ENCODE measurements at places on chromosomes 4 and X.

- DNase-seq, result no peak
Measured at GRCh38 chr4:55485821-55486220, 60.9 kb downstream of the CLOCK start.

DNA sequence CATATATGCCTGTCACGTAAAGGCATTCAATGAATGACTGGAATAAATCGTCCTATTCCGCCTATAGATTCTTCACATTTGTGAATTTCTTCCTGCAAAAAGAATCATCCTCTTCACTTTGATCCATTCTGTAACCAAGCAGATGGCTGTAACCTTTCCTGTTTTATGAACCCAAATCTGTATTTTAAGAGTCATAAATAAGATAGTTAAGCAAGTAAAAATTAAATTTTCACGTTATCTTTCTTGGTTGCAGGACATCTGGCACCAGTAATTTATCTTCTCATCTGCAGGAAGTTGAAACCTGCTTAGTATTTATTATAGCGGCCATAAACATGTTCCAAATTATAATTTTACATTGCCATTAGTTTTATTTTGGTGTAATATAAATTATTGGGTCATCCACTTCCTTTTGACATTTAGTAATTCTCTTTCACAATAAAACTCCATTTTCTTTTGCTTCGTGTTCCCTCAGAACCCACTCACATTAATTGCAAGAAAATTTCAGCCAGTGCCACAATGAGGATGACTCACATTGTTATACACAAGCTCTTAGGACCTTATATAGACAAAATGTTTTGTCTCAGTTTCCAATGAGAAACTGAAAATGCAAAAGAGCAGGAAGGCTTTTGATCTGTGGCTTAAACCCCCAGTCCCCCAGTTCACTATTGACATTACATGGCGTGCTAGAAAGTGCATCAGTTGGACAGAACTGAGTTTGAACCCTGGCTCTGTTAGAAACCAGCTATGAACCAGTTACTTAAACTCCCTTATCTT, 51.1 kb downstream of the TMEM156 start:
- peak; percentile 86 for DNase-seq

GRCh38 chr4:41573502-41574001, 35.6 kb downstream of the LIMCH1 start:
- DNase-seq, result no peak

- DNase-seq, result no peak
Measured at GRCh38 chr4:119794681-119795080, 166.1 kb upstream of the PDE5A start.
